ENCODE measurements at places on chromosomes 7 and 10. TPM values are rescaled to one million over a fixed set of nuclear protein-coding genes. Genes with fewer than 3 reads are reported as not detected.
A peak's percentile ranks its signal among the peaks of the same experiment; 100 is the strongest.

GRCh38 chr7:87129848-87130247 lies 22.4 kb upstream of the DMTF1 start:
- DNase-seq = no peak
- no peaks in the 10 kb centered on the region for H3K4me1 ChIP-seq
- H3K27me3 ChIP-seq = peaks cover 2% of the 10 kb centered on the region
- H3K36me3 ChIP-seq = no peaks in the 10 kb centered on the region

DNA sequence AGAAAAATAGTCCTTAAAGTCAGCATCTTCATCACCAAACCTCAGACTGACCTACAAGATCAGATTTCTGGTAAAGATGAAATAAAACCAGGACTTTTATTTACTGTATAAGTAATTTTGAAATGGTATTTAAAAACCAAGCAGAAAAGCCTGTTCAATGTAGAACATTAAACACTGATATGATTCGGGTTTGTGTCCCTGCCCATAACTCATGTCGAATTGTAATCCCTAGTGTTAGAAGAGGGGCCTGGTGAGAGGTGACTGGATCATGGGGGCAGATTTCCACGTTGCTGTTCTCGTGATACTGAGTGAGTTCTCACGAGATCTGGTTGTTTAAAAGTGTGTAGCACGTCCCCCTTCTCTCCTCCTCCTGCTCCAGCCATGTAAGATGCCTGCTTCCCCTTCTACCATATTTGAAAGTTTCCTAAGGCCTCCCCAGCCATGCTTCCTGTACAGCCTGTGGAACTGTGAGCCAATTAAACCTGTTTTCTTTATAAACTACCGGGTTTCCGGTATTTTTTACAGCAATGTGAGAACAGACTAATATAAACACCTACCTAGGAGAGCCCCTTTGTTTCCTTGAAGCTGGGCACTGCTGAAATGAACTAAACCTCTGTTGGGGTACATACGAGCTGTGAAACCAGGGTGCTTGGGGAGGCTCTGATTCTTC lies 120.1 kb downstream of the KMT2E start:
- peaks cover 5% of the 10 kb centered on the region for H3K36me3 ChIP-seq
- H3K4me3 ChIP-seq = no peak overlapping the region
- no peak overlapping the region for H3K27ac ChIP-seq
- DNase-seq = no peak

DNA sequence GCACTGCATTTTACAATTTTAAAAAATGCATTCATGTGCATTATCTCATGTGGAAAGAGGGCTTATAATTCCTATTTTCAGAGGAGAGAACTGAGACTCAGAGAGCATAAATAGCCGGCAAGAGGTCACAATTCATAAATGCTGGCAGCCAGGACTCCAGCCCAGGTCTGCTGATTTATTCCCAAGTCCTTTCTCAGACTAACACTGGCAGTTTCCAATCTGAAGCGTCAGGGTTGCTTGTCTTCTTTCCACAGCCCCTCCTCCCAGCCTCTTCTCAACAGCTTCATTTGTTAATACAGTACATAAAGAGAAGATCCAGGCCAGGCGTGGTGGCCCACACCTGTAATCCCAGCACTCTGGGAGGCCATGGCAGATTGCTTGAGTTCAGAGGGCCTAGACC lies 108.9 kb downstream of the PARD3 start:
- no peaks in the 10 kb centered on the region for H3K36me3 ChIP-seq
- no peak overlapping the region for H3K27ac ChIP-seq
- peaks cover 16% of the 10 kb centered on the region for H3K4me1 ChIP-seq
- H3K4me3 ChIP-seq = no peak overlapping the region
- no peak for DNase-seq

DNA sequence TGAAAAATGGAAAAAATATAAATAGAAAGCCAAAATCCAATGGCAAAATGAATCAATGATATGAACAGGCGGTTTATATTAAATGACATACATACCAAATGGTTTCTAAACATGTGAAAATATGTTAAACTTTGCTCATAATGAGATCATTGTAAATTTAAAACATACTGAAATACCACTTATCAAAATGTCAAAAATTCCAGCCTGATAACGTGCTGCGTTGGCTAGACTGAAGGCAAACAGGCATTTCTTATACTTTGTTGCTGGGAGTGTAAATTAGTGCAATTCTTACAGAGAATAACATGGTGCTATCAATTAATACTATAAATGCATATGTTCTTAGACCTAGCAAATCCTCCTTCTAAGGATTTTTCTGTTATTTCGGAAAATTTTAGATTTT lies 225.8 kb upstream of the FAM3C start:
- no peak overlapping the region for H3K4me3 ChIP-seq
- no peak for DNase-seq
- H3K36me3 ChIP-seq = no peaks in the 10 kb centered on the region
- H3K27ac ChIP-seq = no peak overlapping the region

GRCh38 chr10:80136134-80136571 lies 3.6 kb downstream of the PLAC9 start:
- H3K36me3 ChIP-seq = no peaks in the 10 kb centered on the region
- no peak overlapping the region for H3K4me3 ChIP-seq
- H3K27ac ChIP-seq = no peak overlapping the region
- H3K4me1 ChIP-seq = peaks cover 7% of the 10 kb centered on the region
- H3K27me3 ChIP-seq = peaks cover 6% of the 10 kb centered on the region
- DNase-seq = no peak

DNA sequence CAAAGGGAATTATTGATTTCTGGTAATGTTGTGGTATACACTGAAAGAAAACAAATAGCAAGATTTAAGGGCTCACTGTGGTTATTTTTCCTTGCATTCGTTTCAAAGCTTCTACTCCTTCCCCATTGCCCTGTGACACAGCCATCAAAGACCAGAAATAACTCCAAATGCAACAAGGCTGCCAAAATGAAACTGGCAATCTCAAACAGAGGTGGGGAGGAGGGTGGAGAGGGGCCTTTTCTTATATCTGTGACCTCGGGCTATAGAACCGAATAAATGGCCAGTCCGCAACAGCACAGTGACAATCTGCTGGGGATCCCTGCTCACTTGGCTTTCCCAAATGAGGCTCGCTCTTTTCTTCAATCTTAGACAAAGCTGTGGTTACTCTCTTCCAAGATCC lies 17.4 kb upstream of the SPOCK2 start:
- H3K4me3 ChIP-seq = peak overlapping the region; percentile 30
- no peaks in the 10 kb centered on the region for H3K36me3 ChIP-seq
- peaks cover 31% of the 10 kb centered on the region for H3K4me1 ChIP-seq
- no peaks in the 10 kb centered on the region for H3K27me3 ChIP-seq
- DNase-seq = no peak

DNA sequence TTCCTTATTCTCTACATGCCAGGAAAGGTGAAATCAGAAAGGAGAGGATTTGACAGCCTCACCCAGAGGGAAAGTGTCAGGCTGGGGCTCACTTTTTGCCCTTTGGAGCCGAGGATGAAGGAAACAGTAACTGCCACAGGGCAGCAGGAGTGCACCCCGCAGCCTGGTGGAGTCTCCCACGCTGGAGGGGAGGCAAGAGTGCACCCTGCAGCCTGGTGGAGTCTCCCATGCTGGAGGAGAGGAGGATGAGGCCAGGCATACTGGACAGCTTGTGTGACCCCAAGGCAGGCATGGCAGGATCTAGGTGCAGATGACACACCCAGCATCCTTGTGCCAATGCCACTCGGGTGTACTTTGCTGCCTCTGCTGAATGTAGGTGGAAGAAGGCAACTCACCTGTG lies 484.0 kb downstream of the DNAJB6 start:
- peaks cover 8% of the 10 kb centered on the region for H3K36me3 ChIP-seq
- DNase-seq = no peak
- no peak overlapping the region for H3K27ac ChIP-seq
- H3K4me1 ChIP-seq = peaks cover 9% of the 10 kb centered on the region
- H3K27me3 ChIP-seq = peaks cover 9% of the 10 kb centered on the region

- no peaks in the 10 kb centered on the region for H3K4me1 ChIP-seq
- no peak for DNase-seq
- no peaks in the 10 kb centered on the region for H3K27me3 ChIP-seq
- H3K36me3 ChIP-seq = peaks cover 5% of the 10 kb centered on the region
- no peak overlapping the region for H3K27ac ChIP-seq
Measured at GRCh38 chr10:76404531-76404930, 973.1 kb downstream of the LRMDA start.

DNA sequence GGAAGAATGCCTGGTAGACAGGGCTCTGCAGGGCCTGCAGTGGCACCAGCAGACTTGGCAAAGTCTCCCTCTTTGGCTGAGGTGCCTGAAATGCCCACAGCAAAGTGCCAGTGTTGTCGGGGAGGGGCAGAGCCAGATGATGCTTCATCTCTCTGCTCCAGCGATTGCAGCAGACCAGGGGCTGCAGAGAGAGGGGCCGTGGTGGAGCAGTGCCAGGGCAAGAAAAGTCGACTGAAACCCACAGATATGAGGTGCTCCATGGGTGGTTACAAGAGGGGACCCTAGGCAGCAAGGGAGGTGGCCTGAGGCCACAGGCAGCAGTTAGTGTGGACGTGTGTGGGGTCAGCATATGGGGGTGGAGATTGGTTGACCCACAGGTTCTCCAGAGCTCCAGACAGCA lies 123.5 kb upstream of the SHH start:
- H3K27me3 ChIP-seq = peaks cover 7% of the 10 kb centered on the region
- H3K27ac ChIP-seq = no peak overlapping the region

FAM25G gene
- total RNA-seq = not detected

MAGI2 gene
- 64.2 TPM for total RNA-seq

ANKRD30A gene
- not detected for total RNA-seq

CALML5 gene
- not detected for total RNA-seq

DOCK4 gene
- total RNA-seq = 60.3 TPM

All from glutamatergic neuron (in vitro differentiated cells).